Thoracic aorta (tissue), 2 donors: ENCODE measurements at places on chromosomes 2 and 18. TPM values are rescaled to one million over a fixed set of nuclear protein-coding genes. Genes with fewer than 3 reads are reported as not detected.
A peak's percentile ranks its signal among the peaks of the same experiment; 100 is the strongest.

DNA sequence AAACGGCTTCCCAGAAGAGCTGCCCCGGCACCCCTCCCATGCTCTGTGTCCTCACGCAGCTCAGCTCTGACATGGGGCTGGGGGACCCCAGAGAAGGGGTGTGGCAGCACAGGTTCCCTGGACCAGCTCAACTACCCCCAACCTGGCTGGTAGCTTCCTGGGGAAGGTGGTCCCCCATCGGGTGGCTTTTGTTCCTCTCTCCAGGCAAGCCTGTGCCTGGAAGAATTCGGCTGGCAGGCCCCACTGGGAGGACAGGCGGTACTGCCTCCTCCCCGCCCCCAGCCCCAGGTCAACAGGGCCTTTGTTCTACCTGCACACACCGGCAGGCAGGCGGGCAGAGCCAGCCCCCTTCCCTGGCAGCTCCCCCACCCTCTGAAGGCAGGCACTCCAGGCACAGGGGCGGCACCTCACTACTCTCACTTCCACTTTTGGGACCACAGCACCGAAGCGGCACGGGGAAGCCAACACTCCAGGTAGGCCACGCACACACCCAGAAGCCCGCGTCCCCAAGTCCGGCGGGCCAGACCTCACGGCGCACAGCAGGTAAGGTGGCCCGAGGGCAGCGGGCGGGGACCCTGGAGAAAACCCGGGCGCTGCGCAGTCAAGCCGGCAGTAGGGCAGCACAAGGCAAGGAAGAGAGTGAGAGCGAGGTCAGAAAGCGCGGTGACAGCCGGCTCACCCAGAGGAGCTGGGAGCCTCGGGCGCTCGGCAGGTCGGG lies 1.3 kb downstream of the HS6ST1 start:
- DNase-seq = no peak

DAPL1 gene
- total RNA-seq = not detected

CYTIP gene
- total RNA-seq = 4.5 TPM

DUSP19 gene
- 5.7 TPM for total RNA-seq

GRCh38 chr18:21857871-21858270 lies 117.3 kb downstream of the MIB1 start:
- no peak for DNase-seq

SERPINE2 gene
- total RNA-seq = 29.0 TPM

- DNase-seq = no peak
Measured at GRCh38 chr18:11851806-11852337, 659 bp downstream of the CHMP1B start.

- no peak for DNase-seq
Measured at GRCh38 chr2:15938803-15939555, 1.4 kb upstream of the MYCN start.

MLPH gene
- total RNA-seq = 7.4 TPM

CFAP210 gene
- total RNA-seq = not detected

GRCh38 chr2:59171019-59171418 lies 929.9 kb upstream of the FANCL start:
- no peak for DNase-seq

CXCR4 gene
- 26.3 TPM for total RNA-seq

- no peak for DNase-seq
Measured at GRCh38 chr18:13430663-13431062, 212.1 kb downstream of the LDLRAD4 start.

GRCh38 chr2:129458006-129458405 lies 521.5 kb upstream of the RAB6C start:
- no peak for DNase-seq

- no peak for DNase-seq
Measured at GRCh38 chr2:64383016-64383591, 70.9 kb upstream of the LGALSL start.

GRCh38 chr2:169446452-169446851 lies 32.8 kb upstream of the BBS5 start:
- DNase-seq = no peak

- DNase-seq = no peak
Measured at GRCh38 chr2:203637471-203638167, 68.8 kb upstream of the CD28 start.

TMEM247 gene
- not detected for total RNA-seq

DNA sequence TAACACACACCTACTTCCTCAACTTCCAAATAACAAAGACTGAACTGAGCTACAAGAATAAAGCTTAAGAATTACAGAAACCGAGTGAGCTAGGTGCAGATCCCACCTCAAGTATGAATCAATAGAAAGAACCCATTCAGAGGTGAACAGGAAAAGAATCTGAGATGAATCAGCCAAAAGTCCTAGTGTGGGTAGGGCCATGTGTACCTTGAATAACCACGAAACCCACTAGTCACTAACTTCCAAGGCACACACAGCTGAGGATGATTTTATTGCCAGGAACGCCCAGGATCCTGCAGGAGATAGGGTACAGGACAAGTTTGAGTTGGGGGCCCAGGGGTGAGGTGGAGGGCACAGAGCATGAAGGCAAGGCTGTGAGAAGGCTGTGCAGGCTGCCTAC lies 99.7 kb upstream of the REG3A start:
- DNase-seq = no peak

NT5C1B gene
- total RNA-seq = not detected

IGFBP5 gene
- 2,105 TPM for total RNA-seq

DNA sequence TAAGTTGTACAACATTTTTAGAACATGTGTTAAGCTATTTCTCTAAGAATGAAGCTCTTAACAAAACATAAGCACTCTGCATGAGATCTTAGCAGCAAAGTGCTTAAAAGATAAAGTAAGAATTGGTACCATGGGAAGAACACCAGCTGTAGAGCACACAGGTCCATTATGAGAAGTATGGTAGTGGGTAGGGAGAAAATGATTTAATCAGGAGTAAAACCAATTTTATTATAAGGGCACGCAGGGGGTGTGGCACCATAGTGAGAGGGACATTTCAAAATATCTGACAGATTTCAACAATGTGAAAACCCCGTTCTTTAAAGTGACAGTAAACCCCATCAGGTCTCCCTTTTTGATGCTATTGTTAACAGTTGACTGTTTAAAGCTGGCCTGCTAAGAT lies 492.9 kb downstream of the ARHGAP15 start:
- no peak for DNase-seq

DNA sequence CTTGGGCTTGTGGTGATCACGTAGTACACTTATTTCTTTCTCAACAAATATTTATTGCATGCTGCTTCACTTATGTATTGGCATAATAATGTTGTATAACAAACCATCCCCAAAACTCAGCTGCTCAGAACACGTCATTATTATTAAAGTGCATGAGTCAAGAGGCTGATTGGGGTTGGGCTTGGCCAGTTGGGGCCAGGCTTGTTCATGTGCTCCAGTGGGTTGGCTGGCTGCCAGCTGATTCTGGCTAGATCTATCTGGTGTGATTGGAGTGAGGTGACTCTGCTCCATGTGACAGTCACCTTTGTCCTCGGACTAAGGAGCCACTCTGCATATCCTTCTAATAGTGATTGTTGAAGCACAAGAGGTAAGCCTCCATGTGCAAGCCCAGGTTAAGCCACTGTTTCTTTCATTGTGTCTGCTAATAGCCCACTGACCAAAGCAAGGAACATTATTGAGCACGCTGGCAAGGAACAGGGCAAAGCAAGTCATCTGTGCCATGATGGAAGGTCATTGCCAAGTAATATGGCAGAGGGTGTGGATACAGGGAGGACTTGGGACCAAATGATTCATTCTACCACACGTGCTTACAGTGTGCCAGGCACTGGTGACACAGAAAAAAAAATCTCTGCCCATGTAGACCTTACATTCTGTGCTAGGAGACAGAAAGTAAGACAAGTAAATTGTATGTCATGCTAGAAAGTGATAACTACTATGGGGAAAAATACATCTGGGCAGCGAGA lies 63.3 kb upstream of the TMEM182 start:
- peak; percentile 7 for DNase-seq

C2orf92 gene
- 32.0 TPM for total RNA-seq

DNA sequence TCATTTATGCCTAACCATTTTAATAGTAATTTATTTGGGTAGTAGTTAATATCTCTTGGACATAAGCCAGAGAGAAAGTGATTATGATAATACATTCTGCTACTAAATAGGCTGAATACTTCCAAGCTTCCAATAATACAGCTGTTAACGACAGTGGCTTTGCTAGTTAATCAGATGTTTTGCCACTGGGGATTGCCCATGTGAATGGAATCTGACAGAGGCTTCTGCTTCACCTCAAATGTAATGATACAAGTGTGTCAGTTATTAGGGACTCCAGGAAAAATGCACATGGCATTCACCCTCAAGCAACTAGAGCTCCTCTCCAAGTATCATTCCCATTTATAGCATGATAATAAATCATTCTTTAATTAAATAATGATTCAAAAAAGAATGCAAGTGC lies 185.0 kb upstream of the TMEFF2 start:
- DNase-seq = no peak

DSC1 gene
- not detected for total RNA-seq

PRKAG3 gene
- not detected for total RNA-seq

DNA sequence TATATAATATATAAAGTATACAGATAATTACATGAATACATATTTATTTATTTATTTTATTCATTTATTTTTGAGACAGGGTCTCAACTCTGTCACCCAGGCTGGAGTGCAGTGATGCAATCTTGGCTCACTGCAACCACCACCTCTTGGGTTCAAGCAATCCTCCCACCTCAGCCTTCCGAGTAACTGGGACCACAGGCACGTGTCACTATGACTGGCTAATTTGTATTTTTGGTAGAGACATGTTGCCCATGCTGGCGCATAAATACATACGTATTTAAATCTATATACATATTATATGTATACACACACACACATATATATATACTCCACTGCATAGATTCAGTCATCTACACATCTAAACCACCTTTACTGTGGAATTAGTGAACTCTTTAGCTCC lies 20.6 kb upstream of the NDUFV2 start:
- no peak for DNase-seq

ZAP70 gene
- total RNA-seq = 3.4 TPM

DNA sequence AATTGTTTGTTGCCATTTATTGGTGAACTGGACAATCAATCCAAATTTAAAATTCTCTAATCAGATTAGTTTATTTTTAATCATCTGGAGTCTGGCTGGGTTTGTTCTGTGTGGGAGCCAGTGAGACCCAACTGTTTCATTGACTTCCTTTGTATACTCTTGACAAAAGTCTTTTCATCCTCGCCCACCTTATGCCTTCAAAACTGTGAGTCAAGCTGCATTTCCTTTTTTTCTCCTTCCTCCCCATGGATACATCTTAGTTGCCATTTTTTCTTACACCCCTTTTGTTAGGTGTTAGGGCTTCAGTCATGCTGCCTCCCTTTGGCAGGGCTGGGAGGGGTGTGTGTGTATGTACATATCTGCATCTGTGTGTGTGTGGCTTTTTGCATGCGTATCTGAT lies 117.6 kb downstream of the PRKCE start:
- DNase-seq = no peak

STON1 gene
- 39.2 TPM for total RNA-seq

CHRNG gene
- total RNA-seq = not detected

GPR75 gene
- total RNA-seq = 0.54 TPM

- DNase-seq = no peak
Measured at GRCh38 chr2:136124805-136125204, 6.9 kb upstream of the CXCR4 start.

GRCh38 chr2:8364668-8365067 lies 317.2 kb upstream of the ID2 start:
- no peak for DNase-seq

- no peak for DNase-seq
Measured at GRCh38 chr2:17752892-17753802, 463 bp downstream of the SMC6 start.
